ENCODE measurements at places on chromosomes 13 and 19.

GRCh38 chr13:49098198-49098597 lies 121.9 kb upstream of the MLNR start:
- peak; percentile 54 for DNase-seq

DNA sequence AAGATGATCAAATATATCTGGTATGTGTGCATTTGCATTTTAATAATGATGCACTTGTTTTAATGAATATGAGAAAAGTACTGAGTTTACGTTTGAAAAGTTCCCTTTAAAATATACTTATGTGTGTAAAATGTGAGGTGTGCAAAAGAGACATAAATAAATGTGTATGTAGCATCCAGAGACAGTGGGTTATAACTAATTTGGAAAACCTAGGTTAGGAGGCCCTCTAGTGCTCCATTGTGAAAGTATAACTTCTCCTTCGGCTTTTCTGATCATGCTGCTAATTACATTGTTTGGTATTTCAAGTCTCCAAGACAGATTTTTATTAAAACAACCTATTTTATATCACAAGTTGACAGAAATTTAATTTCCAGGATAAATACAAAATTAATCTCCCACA lies 30.1 kb downstream of the SCEL start:
- DNase-seq: no peak

- DNase-seq: no peak
These were observed 1.9 kb downstream of the FOXO1 start for GRCh38 chr13:40664350-40665125.

DNA sequence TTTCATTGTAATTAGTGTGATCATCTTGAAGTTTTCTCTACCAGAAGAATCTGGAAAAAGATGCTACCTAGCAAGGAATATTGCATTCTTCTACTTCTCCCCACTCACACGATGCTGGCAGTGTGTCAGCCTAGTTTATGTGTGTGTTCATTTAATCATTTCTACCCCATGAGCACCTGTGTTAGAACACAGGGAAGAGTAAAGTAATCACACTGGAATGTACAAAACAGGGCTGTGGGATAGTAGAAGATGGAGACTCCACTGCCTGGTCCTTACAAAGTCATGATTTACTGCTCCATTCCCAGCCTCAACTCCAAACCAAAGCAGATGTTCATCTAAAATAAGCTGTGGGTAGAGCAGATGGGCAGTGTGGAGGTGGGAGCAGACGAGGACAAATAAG lies 47.7 kb upstream of the RGCC start:
- DNase-seq: no peak

GRCh38 chr19:3019211-3019854 lies 9.7 kb downstream of the TLE2 start:
- no peak for DNase-seq

DNA sequence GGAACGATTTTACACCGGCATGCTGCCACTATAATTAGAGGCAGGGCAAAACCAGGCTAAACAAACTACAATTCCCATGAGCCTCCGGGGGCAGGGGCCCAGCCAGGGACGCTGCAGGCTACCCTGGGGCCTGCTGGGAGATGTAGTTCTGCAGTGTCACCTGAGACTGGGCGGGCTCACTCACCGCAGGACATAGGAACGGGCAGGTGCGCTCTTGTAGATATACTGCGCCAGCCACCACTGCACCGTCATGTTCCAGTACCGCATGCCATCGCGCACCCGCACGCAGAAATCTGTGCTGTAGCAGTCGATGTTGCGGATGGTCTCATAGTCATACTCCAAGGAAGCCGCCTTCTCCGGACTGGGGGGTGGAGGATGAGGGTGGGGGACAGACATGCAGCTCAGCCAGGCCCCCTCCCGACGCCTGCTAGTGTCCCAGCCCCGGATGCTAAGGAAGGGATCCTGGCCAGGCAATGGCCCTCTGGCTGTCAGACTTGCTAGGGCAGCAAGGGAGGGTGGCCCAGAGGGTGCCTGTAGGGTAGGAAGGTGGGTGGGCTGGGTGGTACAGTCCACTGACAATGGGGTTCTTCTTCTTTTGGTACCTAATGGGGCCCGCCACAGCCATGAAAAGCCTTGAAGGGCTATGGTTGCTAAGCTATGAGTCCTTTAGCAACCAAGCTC lies 5.8 kb upstream of the TMC4 start:
- DNase-seq: no peak

DNA sequence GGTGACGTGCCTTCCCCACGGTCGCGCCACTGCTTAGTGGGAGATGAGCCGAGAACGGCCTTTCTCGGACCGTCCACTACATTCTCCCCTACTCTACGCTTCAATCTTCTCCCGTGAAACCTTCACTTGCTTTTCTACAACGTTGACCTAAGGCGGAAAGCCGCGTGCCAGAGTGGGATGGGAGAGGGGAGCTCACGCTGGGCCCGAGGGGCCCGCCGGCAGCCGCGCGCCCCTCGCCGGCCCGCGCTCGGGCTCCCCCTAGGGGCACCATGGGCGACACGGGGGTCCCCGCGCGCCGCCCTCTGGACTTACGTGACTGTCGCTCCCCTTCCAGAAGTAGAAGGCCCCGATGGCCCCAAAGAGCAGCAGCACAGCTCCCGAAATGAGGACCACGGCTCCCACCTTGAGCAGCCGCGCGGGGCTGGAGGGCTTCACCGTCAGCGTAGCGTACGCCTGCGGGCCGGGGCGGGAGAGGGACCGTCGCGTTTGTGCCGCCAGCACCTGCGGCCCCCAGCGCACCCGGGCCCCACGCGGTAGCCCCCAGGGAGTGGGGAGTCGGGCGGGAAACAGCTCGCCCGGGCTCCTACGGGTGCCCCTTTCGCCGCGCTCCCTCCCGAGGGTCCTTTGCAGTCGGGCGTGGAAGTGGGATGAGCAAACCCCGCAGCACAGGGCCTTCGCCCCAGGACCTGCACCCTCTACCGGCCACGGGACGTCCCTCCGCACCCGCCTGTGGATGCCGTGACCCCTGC lies 727 bp downstream of the CNMD start:
- no peak for DNase-seq

DNA sequence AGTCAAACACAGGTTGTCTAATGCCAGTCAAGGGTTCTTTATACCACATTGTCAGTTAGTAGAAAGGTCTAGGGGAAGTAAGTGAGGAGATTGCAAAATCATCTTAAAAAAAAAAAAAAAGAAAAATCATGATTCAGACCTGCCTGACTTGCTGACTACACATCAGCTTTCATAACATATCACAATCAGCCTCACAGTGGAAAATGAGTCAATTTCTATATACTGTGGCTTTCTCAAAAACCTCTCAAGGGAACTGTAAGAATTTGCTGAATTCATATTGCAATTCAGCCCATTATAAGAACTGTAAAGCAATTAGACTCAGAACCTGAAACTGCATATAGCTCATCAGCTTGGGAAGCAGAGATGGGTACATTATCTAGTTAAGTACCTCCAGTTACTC lies 75.3 kb upstream of the GPC6 start:
- peak; percentile 44 for DNase-seq

DNA sequence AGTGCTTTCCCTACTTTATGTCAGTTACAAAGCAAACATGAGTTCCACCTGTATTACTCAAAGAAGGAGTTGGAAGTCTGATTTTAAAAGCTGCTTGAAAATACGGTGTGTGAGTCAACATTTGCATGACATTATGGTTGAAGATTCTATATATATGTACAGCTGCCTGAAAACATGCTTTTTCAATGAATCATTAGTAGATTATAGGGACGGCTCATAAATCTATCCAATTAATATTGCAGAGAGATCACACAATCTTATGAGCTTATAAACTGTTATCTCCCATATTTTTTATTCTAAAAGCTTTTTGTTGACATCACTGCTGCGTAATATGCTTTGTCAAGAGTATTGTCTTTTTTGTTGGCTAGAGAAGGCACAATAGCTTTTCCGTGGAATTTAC lies 873.8 kb downstream of the SLITRK6 start:
- DNase-seq: no peak

DNA sequence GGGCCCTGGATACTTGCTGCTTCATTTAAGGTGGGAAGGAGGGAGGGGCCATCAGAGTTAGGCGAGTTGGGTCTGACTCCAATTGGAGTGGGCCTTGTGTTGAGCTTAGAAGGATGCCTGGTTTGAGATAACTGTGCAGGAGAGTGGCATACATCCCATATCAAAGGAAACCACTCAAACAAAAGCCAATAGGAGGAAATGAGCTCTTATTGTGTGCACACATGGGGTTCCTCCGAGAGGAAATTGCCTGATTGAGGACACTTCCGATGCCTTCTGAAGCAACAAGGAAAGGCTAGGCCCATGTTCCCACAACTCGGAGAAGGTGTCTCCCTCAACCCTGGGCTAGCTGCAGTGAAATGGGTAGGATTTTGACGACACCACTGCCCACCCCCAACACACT lies 19.6 kb downstream of the MBNL2 start:
- DNase-seq: no peak

DNA sequence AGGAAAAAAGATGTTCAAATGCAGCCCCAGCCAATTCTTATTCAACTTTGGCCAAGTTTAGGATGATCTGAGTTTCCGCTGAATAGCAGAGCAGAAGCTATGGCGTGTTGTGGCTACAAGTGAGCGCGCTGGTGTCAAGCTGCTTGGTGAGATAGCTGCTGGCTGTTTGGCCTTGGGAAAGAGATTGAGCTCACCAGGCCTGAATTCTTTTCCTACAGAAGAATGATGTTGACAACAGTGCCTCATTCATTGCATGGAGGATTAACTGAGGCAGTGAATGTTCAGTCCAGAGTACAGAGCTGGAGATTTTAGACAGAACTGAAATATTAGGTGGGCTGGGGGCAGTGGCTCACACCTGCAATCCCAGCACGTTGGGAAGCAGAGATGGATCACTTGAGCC lies 31.5 kb upstream of the MAP3K10 start:
- DNase-seq: no peak

DNA sequence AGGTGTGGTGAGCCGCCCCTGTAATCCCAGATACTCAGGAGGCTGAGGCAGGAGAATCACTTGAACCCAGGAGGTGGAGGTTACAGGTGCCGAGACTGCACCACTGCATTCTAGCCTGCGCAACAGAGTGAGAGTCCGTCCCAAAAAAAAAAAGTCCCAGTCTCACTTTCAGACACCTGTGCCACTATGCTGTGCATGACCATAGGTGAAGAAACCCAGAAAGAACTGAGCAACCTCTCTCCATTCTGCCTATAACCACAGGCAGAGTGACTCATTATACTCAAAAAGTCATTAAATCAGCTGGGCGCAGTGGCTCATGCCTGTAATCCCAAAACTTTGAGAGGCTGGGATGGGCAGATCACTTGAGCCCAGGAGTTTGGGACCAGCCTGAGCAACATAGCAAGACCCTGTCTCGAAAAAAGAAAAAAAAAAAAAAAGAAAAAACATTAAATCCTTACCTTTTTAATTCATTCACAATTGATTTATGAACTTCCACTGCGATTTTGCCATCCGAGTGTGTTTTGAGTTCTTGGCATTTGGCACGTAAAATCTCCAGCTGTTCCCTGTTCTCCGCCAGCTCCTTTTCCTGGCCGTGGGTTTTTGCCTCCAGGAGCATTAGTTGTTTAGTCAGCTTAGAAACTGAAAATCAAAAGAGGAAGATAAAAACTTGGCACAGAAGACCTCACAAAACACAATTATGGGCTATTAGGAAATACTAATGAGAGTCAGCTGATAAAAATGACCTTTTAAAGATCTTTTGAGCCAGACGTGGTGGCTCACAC lies 45.5 kb upstream of the SLC7A9 start:
- no peak for DNase-seq
